Activated CD8-positive, alpha-beta T cell treated with anti-CD3 and anti-CD28 coated beads, Interleukin-2, amount 10 ng/mL, durations not matched to agents 7 days and 5 days (primary cell): ENCODE measurements at places on chromosomes 13 and 19. TPM values are rescaled to one million over a fixed set of nuclear protein-coding genes. Genes with fewer than 3 reads are reported as not detected.

GRCh38 chr13:97492684-97493371, 58.9 kb downstream of the RAP2A start:
- no peaks in the 10 kb centered on the region for H3K27me3 ChIP-seq
- peak overlapping the region; percentile 57 for H3K27ac ChIP-seq
- peaks cover 4% of the 10 kb centered on the region for H3K36me3 ChIP-seq
- H3K4me3 ChIP-seq: no peak overlapping the region
- H3K4me1 ChIP-seq: peaks cover 16% of the 10 kb centered on the region
- DNase-seq: no peak

DNA sequence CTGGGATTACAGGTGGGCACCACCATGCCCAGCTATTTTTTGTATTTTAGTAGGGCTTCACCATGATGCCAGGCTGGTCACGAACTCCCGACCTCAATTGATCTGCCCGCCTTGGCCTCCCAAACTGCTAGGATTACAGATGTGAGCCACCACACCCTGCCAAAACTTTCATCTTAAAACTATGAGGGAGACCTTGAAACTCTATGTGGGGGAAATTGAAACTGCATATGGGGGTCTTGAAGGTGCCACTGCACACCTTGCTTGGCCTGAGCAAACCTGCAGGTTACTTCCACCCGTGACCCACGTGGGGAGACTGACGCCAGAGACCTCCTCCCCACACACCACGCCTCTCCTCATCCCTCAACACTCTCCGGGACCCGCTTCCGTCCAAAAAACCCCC, 15.6 kb downstream of the CILP2 start:
- no peak overlapping the region for H3K27ac ChIP-seq
- no peak for DNase-seq
- H3K27me3 ChIP-seq: peaks cover 3% of the 10 kb centered on the region
- peaks cover 8% of the 10 kb centered on the region for H3K4me1 ChIP-seq
- H3K4me3 ChIP-seq: no peak overlapping the region
- H3K36me3 ChIP-seq: no peaks in the 10 kb centered on the region

DNA sequence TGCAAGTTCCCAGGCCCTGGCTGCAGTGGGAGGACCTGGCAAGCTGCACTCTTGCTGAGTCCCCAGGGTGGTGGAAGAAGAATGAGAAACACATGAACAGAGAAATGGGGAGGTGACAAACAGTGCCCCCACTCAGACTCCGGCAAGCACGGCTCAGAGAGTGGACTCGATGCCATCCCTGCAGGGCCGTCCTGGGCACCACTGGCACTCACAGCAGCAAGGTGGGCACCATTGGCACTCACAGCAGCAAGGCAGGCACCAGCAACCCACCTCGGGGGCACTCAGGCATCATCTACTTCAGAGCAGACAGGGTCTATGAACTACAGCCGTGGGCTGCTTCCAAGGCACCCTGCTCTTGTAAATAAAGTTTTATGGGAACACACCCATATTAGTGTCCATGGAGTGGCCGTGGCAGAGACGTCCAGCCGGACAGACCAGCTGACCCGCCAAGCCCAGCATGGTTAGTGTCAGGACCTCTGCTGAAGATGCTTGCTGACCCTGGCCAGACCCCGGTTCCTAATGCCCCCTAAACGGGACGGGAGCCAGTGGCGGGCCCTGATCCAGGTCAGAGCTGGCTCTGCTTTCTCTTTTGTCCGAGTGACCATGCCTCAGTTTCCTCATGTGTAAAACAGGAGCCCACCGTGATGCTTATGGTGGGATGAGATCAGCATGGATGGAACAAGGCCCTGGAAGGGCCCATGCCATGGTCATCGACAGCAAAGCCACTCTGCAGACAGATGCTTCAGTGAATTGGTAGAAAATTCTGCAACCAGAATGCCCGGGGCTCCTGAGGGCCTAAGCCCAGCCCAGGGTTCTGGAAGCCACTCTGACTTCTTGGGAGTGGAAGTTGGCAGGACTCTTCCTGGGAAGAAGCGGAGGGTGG, 2.1 kb upstream of the F10 start:
- H3K36me3 ChIP-seq: no peaks in the 10 kb centered on the region
- H3K4me3 ChIP-seq: no peak overlapping the region
- no peaks in the 10 kb centered on the region for H3K4me1 ChIP-seq
- DNase-seq: no peak
- H3K27me3 ChIP-seq: no peaks in the 10 kb centered on the region

DNA sequence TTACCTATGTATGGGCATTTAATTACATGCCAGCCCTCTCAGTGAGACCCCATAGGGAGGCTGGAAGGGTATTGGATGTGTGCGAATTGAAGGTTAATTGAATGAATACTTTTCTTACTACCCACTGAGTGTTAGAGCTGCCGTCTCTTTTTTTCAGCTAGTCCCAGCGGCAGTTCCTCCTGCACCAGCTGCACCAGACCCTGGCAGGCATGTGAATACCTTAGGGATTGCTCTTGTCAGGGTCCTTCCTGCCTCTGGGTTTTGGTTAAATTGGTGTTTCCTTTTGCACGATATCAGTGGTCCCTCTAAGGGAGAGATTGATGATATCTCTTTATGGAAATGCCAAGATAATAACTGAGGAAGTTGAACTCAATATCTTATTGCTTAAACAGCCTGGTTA, 9.8 kb upstream of the CXCL17 start:
- H3K4me3 ChIP-seq: no peak overlapping the region
- no peaks in the 10 kb centered on the region for H3K27me3 ChIP-seq
- H3K4me1 ChIP-seq: peaks cover 49% of the 10 kb centered on the region
- DNase-seq: no peak

DNA sequence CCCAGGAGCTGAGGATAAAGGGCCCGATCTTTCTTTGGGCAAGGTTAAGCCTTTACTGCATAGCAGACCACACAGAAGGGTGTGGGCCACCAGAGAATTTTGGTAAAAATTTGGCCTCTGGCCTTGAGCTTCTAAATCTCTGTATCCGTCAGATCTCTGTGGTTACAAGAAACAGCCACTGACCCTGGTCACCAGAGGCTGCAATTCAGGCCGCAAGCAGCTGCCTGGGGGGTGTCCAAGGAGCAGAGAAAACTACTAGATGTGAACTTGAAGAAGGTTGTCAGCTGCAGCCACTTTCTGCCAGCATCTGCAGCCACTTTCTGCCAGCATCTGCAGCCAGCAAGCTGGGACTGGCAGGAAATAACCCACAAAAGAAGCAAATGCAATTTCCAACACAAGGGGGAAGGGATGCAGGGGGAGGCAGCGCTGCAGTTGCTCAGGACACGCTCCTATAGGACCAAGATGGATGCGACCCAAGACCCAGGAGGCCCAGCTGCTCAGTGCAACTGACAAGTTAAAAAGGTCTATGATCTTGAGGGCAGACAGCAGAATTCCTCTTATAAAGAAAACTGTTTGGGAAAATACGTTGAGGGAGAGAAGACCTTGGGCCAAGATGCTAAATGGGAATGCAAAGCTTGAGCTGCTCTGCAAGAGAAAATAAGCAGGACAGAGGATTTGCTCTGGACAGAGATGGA, 8.4 kb upstream of the CEACAM19 start:
- H3K4me1 ChIP-seq: no peaks in the 10 kb centered on the region
- DNase-seq: no peak
- no peak overlapping the region for H3K27ac ChIP-seq
- H3K36me3 ChIP-seq: no peaks in the 10 kb centered on the region

Gene FGF22
- total RNA-seq: not detected
